ENCODE measurements at places on chromosomes 16 and 17. TPM values are rescaled to one million over a fixed set of nuclear protein-coding genes. Genes with fewer than 3 reads are reported as not detected.

DNA sequence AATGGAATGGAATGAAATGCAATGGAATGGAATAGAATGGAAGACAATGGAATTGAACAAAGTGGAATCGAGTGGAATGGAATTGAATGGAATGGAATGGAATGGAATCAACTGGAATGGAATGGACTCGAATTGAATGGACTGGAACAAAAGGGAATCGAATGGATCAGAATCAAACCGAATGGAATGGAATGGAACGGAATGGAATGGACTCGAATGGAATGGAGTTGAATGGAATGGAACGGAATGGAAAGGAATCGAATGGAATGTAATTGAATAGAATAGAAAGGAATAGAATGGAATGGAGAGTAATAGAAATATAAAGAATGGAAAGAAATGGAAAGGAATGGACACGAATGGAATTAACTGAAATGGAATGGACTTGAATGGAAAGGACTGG is 475.2 kb upstream of the WSB1 start:
- peak; percentile 4 for DNase-seq

- DNase-seq = no peak
These were observed 63.7 kb upstream of the LYRM9 start for GRCh38 chr17:27956601-27957445.

- peak; percentile 53 for DNase-seq
These were observed 49.5 kb upstream of the MTSS2 start for GRCh38 chr16:70735141-70735979.

DNA sequence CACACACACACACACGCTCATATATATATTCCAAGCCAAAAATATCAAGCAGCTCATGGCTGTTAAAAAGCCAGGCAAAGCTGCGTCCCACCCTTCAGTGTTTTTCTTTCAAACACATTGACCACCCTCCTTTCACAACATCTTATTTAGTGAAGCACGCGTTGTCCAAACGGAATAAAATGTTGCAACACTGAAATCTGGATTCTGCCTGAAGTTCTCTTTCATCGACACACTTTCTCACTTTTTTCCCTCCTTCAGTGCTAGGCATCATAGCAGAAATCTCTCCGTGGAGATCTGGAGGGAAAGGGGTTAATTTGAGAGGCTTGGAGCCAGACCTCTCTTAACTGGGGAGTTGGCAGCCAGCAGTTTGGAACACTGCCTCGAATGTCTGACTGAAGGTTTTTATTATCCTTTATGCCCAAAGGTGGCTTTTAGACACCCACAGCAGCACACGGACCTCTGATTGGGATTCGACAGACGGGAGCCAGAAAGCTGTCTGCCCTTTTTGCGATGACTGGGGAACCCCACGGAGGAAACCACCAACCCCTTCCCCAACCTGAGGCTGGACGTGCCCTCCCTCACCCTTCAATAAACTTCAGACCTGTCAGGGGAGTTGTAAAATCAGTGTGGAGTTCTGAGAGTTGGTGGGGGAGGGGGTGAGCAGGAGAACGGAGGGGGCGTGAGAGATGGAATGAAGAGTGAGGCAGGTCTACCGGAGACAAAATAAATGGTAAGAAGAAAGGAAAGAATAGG is 833.6 kb upstream of the SOX9 start:
- DNase-seq = no peak

- peak; percentile 82 for DNase-seq
These were observed at the start of gene WNT3 for GRCh38 chr17:46818316-46818928. Gene WNT3 (minus strand): TSS chr17:46818692. CDS start chr17:46818597, 95 bp downstream.

DNA sequence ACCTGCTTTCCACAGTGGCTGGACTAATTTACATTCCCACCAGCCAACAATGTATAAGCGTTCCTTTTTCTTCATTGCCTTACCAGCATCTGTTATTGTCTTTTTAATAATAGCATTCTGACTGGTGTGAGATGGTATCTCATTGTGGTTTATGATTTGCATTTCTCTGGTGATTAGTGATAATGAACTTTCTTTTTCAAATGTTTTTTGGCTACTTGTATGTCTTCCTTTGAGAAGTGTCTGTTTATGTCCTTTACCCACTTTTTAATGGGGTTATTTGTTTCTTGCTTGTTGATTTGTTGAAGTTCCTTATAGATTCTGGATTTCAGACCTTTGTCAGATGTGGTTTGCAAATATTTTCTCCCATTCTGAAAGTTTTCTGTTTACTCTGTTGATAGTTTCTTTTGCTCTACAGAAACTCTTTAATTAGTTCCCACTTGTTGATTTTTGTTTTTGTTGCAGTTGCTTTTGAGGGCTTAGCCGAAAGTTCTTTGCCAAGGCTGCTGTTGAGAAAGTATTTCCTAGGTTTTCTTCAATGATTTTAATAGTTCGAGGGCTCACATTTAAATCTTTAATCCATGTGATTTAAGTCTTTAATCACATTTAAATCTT is 26.8 kb downstream of the ITGAM start:
- DNase-seq = no peak

GRCh38 chr16:74305978-74306784 is 9.6 kb downstream of the PSMD7 start:
- DNase-seq = no peak

- no peak for DNase-seq
These were observed 857 bp upstream of the STAT5A start for GRCh38 chr17:42287305-42287976.

DNA sequence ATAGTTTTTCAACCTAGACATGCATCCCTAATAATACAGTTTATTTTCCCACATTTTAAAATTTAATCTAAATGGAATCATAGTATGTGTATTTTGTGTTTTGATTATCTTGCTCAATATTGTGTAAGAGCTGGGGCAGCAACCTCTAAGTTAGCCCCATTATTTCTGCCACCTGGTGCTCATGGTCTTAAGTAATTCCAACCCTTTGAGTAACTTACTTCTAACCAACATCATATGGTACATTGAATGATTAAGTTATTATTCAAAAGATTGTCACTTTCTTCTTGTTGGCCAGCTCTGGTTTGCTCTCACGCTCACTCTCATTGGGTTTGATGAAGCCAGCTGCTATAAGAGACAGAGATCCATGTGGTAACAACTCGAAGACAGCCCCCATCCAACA is 3.9 kb upstream of the KRTAP4-3 start:
- no peak for DNase-seq

- DNase-seq = no peak
These were observed 156.1 kb upstream of the CACNG5 start for GRCh38 chr17:66678827-66679226.

DNA sequence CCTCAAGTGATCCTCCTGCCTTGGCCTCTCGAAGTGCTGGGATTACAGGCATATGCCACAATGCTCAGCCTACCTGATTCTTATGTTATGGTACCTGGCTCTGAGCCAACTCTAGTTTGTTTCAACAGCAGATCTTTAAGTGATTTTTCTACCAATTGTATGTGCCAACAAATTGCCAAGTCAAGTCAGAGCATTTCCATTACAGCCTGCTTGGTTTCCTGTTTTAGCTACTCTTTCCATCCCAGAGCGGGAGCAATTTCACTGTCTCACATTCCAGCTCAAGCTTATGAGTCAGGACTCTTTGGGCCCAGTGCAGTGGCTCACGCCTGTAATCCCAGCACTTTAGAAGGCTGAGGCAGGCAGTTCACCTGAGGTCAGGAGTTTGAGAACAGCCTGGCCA is 30.8 kb upstream of the RBBP6 start:
- DNase-seq = no peak

DNA sequence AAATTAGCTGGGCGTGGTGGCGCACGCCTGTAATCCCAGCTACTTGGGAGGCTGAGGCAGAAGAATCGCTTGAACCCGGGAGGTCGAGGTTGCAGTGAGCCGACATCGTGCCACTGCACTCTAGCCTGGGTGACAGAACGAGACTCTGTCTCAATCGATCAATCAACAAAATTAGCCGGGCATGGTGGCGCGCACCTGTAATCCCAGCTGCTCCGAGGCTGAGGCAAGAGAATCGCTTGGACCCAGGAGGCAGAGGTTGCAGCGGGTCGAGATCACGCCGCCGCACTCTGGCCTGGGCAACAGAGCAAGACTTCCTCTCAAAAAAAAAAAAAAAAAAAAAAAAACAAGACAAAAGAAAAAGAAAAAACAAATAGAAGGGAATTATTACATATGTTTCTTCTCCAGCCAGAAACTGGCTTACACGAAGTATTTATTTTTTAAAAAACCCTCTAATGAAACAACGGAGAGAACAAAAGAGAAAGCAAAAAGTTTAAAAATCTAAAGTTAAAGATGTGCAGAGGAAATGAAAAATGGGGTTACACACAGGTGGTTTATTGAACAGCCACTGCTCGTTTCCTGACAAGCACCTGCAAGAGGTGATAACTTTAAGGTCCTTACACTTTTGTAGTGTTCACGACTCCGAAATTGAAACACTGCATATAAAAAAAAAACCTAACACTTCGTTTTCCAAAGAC is 1.4 kb downstream of the SYNRG start:
- DNase-seq = peak; percentile 2

DNA sequence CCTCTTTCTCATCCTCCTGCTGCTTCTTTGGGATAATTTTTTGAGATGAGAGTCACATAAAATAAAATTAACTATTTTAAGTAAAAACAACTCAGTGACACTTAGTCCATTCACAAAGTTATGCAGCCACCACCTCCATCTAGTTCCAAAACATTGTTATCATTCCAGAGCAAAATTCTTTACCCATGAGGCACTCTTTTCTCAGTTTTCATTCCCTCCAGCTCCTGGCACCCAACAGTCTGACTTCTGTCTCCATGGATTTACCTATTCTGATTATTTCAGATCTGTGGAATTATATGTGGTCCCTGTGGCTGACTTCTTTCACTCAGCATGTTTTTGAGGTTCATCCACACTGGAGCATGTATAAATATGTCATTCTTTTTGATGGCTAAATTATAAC is 239.9 kb upstream of the DYNLRB2 start:
- DNase-seq = no peak

DNA sequence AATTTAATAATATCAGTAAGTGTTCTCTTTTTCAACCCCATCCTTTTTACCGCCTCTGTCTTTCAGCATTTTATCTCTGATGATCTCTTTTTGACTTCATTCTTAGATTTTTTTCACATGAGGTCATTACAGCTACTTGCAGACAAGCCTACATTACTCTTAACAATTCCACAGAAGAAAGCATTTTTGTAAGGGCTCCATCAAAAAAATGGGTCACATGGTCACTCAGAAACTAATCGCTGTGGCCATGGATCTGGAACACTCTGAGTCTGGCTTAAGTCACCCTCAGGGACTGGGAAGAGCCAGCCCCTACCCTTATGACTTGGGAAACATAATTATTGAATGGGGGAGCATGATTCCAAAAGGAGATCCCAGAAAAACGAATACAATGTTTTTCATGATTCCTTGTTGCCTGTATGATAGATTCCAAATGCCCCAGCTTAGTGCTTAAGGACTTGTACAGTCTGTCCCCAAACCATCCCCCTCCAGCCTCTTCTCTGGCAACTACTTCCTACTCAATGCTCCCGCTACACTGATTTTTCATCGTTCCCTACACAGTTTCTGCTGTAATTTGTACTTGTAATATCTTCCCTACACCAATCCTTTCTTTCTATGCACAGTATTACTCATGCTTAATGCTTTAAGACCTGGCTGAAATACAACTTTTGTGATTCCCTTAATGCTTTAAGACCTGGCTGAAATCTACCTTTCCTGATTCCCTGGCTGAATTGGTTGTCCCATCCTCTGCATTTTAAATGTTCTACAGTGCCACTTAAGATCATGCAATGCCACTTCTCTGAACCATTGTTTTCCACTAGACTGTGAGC is 457.8 kb downstream of the HS3ST4 start:
- DNase-seq = no peak

DNA sequence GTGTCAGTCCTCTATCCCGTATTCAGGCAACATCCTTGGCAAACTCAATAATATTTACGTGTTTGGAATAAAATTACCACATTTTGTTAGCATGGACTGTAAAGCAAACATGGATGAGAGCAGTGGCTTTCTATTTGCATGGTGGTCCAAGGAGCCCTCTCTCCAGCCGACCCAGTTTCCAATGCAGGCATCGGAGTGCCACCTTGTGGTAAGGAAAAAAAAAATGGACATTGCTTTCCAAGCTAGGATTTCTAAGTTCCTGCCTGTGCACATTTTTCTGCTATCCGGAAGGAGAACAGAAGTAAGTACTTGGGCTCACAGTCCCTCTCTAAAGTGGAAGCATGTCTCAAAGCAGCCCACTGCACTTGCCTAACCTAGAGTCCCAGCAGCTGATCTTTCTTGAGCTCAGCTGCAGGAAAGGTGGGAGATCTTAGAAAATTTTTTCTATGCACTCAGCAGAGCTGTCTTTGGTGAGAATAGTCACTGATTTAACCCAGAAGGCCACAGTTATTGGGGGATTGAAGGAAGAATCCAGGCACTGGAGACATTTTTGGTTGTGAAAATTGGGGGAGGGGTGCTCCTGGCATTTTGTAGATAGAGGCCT is 46.0 kb upstream of the ERCC4 start:
- peak; percentile 75 for DNase-seq

- no peak for DNase-seq
These were observed 80.0 kb upstream of the HNF1B start for GRCh38 chr17:37824534-37825485.

DNA sequence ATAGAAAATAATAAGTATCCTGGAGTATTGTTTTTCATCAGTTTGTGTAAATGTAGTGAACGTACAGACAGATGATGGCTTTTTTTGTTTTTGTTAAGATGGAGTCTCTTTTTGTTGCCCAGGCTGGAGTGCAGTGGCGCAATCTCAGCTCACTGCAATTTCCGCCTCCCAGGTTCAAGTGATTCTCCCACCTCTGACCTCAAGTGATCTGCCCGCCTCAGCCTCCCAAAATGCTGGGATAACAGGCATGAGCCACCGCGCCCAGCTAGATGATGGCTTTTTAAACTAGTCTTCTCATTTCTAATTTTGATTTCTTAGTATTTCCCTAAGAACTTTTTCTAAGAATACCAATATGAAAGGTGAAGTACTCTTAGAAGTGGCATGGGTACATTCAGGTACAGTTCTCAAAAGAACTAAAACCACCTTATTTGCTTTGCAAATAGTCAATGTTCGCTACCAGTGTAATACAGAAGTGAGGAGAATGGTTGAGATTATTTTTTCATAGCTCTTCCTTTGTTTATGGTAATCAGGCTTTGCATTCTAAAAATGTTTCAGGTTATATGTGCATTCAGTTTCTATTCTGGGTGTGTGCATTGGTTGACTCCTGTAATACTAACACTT is 34.2 kb downstream of the TTC19 start:
- no peak for DNase-seq

DNA sequence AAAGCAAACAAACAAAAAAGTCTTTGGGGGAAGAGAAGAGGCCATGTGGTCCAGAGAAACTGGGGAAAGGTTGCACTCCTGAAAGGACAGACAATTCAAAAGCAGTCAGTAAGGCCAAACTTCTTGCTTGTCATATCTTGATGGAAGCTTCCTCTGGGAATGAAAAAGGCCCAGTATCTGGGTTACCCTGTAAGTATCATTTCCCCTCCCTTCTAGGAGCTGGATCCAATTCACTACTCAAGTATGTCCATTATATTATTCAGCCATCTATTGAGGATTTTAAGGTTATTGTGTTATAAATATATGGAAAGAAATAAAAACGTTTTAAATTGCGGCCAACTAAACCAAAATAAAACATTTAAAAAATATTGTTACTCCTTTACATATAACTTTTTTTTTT is 26.0 kb upstream of the MON1B start:
- DNase-seq = no peak

GRCh38 chr17:48596000-48596734 is 2.6 kb upstream of the HOXB5 start:
- no peak for DNase-seq

Gene LASP1
- 85.1 TPM for total RNA-seq

Gene SLC9A5
- total RNA-seq = 2.5 TPM

Gene CCL8
- not detected for total RNA-seq

Gene TPSD1
- total RNA-seq = not detected

Gene TP53TG3
- total RNA-seq = not detected

Gene PRPSAP1
- total RNA-seq = 73.7 TPM

Gene BRICD5
- total RNA-seq = 14.5 TPM

Gene RGS9
- total RNA-seq = 7.9 TPM

Gene TMC6
- 6.9 TPM for total RNA-seq

Gene TCF25
- 127 TPM for total RNA-seq

All from neural progenitor cell (in vitro differentiated cells).